ENCODE measurements at places on chromosomes 4 and X.

- no peak for DNase-seq
Measured at GRCh38 chr4:26360864-26361263, 40.0 kb downstream of the RBPJ start.

DNA sequence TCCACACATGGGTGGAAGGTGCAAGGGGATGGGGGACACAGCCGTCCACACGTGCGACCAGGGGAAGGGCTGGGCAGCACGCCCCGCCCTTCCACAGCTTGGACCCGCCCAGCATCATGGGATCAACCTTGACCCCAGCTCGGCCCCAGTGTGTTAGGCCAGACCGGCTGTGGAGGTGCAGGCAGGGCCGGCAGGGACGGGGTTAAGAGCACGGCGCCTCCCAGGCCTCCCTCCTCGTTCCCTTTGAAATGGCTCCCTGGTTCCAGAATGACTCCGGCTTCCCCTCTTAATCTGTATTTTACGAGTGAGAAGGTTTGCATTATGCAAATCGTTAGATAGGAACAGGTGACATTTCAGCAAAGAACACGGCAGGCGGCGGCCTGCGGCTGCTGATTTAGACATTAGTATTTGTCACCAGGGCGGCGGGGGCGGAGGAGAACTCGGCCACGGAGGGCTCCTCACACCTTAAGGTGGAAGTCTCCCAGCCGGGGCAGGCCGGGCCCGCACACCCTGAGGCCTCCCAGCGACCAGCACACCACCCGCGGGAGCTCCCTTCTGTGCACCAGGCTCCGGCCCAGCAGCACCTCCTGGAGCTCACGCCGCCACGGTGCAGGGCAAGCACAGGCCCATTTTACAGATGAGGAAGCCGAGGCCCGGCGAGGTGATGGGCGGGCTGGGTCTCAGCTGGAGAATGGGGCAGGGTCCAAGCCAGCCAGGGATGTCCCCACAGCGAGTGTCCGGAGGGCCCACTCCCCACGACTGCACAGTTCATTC, 116.1 kb downstream of the FAM53A start:
- DNase-seq = no peak

- no peak for DNase-seq
Measured at GRCh38 chrX:42075032-42075431, 151.7 kb upstream of the CASK start.

- DNase-seq = no peak
Measured at GRCh38 chr4:106582103-106582502, 213.5 kb upstream of the GIMD1 start.

DNA sequence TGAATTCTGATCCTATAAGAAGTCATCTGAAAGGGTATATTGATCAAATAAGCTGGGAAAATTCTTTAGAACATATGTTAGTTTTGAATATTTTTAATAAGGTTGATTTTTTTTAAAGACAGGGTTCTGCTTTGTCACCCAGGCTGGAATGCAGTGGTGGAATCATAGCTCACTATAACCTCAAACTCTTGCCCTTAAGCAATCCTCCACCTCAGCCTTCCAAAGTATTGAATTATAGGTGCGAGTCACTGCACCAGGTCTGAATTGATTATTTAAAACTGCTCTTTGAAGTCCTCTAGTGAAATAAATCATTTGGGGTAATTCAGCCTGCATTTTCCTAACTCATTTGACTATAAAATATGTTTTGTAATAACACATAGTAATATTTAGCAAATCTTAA, 812.3 kb downstream of the PDHA2 start:
- no peak for DNase-seq

GRCh38 chr4:2964706-2965258, 1.4 kb downstream of the GRK4 start:
- DNase-seq = no peak

DNA sequence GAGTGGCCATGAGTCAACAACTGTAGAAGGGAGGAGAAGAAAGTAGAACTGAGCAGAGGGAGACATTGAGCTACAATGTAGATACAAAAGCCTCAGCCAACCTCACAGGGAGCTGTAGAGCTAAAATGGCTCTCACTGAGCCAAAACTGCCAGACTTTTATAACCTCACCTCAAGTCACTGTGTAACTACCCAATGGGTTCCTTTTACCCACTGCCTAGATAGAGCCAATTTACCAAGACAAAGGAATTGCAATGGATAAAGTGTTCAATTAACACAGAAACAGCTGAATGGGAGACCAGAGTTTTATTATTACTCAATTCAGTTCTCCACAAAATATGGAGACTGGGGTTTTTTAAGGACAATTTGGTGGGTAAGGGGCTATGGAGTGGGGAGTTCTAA, 938.9 kb upstream of the GRIA3 start:
- no peak for DNase-seq

DNA sequence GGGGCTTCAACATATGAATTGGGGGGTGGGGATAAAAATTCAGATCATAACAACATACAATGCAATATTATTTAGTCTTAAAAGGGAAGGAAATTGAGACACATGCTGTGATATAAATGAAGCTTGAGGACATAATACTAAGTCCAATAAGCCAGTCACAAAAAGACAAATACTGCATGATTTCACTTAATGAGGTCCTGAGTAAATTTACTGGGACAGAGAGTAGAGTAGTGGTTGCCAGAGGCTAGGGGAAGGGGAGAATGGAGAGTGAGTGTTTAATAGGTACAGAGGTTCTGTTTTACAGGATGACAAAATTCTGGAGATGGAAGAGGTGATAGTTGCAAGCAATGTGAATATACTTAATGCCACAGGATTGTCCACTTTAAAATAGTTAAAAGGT, 89.2 kb upstream of the RAPGEF2 start:
- no peak for DNase-seq

All from NCI-H1105 treated with DMSO at 0.1 percent for 48 hours (cell line).